ENCODE measurements at places on chromosomes 13 and 19.

- DNase-seq, result no peak
These were observed 25.9 kb downstream of the NBEA start for GRCh38 chr13:34967851-34968562.

DNA sequence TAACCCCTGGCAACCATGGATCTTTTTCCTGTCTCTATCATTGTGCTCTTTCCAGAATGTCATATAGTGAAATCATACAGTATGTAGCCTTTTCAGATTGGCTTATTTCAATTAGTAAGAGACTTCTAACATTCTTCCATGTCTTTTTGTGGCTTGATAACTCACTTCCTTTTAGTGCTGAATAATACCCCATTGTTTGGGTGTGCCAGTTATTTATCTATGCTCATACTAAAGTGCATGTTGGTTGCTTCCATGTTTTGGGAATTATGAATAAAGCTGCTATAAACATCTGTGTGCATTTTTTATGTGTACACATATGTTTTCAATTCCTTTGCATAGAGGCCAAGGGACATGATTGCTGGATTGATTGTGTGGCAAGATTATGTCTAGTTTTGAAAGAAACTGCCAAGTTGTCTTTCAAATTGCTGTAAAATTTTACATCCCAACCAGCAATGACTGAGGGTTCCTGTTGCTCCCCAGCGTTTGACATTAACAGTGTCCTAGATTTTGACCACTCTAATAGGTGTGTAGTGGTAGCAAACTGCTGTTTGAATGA lies 358.9 kb downstream of the ITGBL1 start:
- DNase-seq, result no peak

DNA sequence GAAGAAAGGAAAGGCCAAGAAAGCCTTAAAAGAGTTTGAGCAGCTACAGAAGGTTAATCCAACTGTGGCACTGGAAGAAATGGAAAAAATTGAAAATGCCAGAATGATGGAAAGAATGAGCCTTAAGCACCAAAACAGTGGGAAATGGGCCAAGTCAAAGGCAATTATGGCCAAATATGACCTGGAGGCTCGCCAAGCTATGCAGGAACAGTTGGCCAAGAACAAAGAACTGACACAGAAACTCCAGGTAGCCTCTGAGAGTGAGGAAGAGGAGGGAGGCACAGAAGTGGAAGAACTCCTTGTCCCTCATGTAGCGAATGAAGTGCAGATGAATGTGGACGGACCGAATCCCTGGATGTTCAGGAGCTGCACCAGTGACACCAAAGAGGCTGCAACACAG lies 5.1 kb downstream of the UTP14C start:
- DNase-seq, result no peak

DNA sequence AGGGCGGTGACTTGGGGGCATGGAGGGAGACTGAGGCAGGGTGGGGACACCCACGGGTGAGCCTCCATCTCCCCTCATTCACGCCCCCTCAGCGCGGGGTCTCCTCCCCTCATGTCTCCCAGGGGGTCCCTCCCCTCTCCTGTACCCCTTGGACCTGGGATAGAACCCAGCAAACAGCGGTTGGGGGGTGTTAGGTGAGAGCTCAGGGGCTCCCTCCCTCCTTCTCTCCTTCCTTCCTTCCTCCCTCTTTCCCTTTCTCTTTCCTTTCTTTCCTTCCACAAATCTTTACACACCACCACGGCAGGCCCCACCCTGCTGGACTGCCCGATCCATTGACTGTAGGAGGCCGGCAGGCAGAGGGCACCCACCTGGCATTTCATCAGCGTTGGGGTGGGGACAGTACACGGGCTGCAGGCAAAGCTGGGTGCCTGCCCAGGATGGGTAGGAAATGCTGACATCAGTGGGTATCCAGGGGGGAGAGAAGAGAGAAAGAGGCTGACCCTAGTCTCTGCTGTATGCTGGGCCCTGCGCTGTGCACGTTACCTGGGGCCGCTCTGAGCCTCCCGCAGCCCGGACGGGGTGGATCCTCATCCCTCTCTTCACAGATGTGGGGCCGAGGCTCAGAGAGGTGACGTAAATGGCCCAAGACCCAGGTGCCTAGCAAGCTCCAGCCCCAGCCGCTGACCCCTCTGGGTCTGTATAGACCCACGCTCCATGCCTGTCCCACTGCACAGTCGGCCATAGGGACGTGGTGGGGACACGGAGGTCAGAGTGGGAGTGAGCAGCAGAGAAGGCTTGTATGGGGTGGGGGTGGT lies 3.5 kb downstream of the SSC5D start:
- no peak for DNase-seq

DNA sequence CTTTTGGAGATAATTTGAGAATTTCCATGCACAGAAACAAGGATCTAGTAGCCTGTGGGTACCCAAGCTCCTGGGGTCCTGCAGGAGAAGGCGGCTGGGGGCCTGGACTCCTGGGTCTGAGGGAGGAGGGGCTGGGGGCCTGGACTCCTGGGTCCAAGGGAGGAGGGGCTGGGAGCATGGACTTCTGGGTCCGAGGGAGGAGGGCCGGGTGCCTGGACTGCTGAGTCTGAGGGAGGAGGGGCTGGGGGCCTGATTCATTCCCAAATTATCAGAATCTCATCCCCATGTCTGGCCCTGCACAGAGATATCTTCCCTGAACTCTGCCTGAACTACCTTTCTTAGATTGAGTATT lies 520 bp upstream of the RDH13 start:
- DNase-seq, result no peak

GRCh38 chr19:2627319-2627829 lies 75.1 kb downstream of the GNG7 start:
- peak; percentile 72 for DNase-seq

GRCh38 chr19:1690699-1691307 lies 38.4 kb upstream of the TCF3 start:
- DNase-seq, result no peak

DNA sequence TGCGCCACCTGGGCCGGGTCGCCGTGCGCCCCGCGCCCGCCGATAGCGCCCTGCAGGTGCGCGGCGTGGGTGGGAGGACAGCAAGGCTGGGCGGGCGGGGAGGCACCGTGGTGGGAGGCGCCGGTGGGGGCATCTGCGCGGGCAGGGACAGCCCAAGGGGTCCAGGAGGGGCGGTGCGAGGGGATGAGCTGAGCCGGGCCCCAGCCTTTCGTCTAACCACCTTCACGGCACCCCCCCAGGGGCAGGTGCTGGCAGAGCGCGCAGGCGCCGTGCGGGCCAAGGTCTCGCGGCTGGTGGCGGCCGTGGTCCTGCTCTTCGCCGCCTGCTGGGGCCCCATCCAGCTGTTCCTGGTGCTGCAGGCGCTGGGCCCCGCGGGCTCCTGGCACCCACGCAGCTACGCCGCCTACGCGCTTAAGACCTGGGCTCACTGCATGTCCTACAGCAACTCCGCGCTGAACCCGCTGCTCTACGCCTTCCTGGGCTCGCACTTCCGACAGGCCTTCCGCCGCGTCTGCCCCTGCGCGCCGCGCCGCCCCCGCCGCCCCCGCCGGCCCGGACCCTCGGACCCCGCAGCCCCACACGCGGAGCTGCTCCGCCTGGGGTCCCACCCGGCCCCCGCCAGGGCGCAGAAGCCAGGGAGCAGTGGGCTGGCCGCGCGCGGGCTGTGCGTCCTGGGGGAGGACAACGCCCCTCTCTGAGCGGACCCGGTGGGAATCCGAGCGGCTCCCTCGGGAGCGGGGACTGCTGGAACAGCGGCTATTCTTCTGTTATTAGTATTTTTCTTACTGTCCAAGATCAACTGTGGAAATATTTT lies 3.1 kb downstream of the KISS1R start:
- DNase-seq, result peak; percentile 48

GRCh38 chr19:7868671-7869452 lies 5.3 kb downstream of the PRR36 start:
- peak; percentile 70 for DNase-seq

DNA sequence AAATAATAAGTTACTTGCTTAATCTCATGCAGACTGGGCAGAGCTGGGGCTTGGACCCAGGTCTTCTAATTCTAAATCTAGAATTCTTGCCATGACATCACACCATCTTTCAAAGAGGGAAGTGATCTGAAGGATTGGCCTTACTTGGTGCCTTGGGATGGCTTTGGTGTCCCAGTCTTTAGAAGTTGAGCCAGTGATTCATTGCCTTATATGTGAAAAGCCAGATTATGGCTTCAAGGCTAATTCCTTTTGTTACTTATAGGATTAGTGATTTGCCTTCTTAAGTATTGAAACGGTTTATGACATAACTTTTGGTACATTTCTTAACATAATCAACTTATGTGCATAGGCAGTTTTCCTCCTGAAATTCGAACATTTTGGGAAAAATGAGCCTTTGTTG lies 14.9 kb downstream of the COG3 start:
- DNase-seq, result no peak

DNA sequence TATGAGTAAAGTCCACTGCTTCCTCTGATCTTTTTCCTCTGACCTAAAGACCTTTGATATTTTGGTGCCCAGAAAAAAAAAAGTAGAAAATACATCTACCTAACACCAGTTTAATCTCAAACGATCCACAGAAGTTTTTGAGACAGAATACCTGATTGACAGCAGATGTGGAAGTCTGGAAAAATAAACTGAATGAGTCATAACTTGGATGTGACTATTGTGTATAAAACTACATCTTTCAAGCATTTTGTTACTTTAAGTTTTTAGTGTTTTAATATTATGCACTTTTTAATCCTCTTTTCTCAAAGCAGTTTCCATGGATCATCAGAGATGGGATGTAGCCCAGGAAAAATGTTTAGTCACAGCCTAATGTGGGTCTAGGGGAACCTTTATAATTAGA lies 216.1 kb downstream of the SLITRK1 start:
- DNase-seq, result no peak

DNA sequence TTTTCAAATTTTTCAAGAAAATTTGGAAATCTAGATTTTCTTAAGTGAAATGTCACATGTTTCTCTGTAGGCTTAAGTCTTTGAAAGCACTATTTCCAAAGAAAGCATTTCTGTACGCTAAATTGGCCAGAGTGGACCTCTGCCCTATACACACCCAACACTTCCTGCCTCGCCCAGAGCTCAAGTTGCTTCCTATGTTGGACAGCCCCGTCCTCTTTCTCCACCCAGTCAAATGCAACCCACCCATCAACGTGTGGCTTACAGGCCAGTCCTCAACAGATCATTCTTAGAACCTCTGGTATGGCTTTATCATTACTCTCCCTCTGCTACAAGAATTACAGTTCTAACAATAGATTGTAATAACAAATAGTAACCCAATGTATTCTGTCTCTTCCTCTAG lies 24.2 kb downstream of the KLF12 start:
- no peak for DNase-seq
